ENCODE measurements at places on chromosomes 7 and 10.
A peak's percentile ranks its signal among the peaks of the same experiment; 100 is the strongest.

GRCh38 chr10:43190775-43191174, 52.5 kb downstream of the CSGALNACT2 start:
- DNase-seq = no peak

DNA sequence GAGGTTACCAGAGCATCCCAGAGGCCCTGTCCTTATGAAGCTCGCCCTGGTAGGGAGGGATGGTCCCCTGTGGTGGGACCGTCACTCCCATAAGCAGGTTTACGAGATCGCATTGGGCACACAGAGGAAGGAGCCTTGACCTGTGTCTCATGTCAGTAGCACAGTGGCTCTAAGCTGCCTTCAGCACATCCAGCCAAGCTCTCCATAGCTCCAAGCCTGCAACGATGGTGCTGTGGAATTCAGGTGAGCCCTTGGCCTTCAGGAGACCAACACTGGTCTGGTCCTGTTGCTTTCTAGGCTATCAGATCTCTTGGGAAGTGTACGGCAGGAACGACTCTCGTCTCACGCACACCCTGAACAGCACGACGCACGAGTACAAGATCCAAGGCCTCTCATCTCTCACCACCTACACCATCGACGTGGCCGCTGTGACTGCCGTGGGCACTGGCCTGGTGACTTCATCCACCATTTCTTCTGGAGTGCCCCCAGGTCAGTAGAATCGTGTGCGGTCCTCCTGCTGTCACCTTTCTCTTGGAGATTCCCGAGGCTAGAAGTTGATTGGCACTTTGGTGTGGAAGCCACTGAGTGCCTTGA, 605.3 kb upstream of the FOXK1 start:
- no peak for DNase-seq

DNA sequence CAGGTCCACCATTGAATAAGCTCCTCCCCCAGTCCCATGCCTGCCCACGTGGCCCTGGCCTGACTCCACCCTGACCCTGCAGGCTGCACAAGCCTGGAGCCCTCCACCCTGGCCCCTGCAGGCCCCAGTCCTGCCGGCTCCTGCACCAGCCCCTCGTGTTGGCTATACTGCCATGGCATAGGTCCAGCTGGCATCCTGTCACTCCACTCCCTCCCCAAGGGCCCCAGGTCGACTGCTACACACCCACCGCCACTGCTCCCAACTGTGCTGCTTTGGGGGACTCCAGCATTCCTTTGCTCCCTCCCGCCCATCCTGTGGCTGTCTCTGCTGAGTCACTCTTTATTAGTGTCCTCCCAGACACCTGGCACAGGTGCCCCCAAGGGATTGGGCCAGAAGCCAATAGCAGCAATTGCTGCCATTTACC, 32.4 kb upstream of the HSPA12A start:
- no peak for DNase-seq

DNA sequence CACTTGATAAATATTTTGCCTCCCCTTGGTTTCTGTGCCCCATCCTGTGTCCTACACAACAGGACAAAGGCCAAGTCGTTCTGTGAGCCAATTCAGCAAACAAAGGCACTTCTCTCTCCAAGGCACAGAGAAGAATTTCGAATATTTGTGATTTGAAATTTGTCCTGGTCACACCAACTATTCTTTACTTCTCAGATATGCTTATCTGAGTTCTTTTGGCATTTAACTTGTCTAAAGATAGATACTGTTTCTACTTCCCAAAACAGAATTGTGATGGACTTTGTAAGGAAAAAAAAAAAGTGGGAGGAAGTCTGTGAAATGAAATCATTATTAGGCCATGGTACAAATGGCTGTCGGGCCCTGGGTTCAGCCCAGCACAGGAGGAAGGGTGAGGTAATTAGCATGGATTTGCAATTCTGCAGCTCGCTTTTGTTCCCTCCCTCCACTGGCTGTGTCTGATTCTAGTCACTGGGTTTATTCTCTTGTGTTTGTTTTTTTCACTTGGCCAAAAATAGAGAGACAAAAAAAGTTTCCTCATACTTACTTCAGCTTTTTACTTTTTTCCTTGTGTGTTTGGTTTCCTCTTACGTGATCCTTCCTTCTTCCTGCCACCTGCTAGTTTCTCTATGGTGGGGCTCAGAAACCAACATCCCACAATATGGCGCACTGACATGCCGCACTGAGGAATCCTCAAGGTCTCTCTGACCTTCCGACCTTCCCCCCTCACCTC, 108.2 kb upstream of the MKLN1 start:
- no peak for DNase-seq

DNA sequence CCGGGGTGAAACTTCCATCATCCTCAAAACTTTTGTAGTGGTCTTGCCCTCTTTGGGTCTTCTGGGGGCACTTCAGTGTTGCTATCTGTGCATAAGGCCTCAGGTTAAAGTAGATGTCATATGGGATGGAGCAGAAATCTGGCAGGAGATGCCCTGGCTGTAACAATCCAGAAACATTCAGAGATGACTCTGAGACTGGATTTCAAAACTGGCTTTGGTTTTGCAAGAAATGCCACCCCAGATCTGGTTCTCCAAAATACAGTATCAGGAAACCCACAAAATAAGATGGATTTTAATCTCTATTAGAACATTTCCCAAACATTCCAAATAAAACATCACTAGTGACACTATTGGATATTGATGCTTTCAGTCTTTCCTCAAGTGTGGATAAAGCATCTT, 191.5 kb downstream of the REEP3 start:
- DNase-seq = peak; percentile 15

DNA sequence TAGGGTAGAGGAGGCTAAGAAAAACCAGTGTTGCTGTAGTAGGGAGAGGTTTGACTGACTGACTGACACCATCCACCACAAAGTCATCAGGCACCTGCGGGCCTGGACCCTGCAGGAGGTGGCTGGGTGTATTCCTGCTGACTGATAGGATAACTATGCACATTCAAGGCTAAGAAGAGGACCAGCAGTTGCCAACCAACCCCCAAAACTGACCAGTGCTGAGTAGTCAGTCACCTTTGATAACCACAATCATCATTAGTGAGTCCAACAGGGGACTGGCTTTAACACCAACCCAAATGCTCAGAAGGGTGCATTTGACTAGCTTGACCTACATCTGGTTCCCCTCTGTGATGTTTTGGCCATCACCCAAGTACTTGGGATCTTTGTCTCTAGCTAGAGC, 30.5 kb downstream of the PLXNA4 start:
- no peak for DNase-seq

GRCh38 chr7:150369748-150370501, 1.3 kb downstream of the REPIN1 start:
- DNase-seq = no peak

- DNase-seq = no peak
Measured at GRCh38 chr7:80921130-80921529, 2.3 kb upstream of the SEMA3C start.

GRCh38 chr7:4707980-4708411, 25.9 kb downstream of the FOXK1 start:
- DNase-seq = no peak

- peak; percentile 88 for DNase-seq
Measured at GRCh38 chr10:86876748-86877147, 80.7 kb downstream of the MMRN2 start.

DNA sequence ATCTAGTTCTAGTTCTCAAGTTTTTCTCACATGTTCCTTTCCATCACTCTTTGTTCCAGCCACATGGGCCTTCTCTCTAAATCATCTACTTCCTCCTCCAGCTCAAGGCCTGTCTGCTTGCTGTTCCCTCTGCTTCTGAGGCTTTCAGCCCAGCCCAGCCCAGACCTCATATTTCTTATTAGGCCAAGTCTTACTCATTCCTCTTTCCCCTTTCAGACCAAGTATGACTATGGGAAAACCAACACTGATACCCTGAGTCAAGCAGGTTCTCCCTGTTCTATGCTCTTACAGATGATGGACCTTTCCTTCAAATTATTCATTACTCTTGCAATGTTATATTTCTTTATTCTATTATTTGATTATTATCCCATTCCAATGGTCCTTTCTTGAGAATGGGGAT, 80.3 kb upstream of the SEM1 start:
- DNase-seq = no peak

GRCh38 chr10:128491686-128492085, 365.5 kb upstream of the MKI67 start:
- no peak for DNase-seq

DNA sequence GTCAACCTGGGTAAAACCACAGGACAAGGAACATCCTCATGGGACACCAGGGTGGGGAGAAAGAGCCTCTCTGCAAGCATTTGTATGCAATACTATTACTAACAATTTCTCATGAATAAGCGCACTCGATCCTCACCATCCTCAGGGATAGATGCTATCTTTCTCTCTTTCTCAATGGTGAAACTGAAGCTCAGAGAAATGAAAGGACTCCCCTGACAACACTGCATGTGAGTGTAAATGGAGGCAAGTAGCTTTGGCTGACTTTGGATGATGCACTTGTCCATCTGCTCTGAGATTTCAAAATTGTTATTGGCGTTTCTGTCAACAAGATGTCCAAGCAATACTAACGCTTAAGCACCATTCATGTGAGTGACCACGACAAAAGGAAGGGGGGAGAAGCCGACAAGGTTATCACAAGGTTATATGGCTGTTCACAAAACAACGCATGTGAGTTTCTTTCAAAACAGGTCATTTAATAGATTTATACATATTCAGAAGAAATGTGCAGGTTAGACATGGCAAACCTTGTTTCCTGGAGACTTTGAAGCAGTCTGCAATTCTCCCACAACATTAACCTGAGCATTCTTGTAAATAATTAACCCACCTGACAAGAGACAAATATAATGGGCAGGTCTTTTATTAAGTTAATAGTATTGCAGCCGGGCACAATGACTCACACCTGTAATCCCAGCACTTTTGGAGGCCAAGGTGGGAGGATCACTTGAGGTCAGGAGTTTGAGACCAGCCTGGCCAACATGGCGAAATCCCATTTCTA, 54.0 kb downstream of the IFIT5 start:
- DNase-seq = no peak

- DNase-seq = no peak
Measured at GRCh38 chr7:2943851-2944601, 99.6 kb downstream of the CARD11 start.

DNA sequence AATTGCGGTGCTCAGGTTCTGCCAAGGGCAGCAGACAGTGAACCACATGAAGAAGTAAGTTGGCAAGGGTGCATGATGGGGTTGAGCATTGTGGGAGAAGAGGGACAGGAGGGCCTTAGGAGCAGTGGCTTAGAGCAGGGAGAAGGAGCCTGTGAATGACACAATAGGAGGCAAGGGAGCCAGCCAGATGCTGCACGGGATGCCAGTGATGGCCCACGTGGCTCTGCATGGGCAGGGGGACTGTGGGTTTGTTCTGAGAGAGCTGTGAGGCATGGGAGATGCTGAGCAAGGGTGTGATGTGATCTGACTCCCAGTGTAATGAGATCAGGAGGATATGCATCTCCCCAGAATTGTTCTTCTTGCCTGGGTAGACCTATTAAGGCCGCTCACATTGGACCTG, 60.9 kb downstream of the C10orf90 start:
- no peak for DNase-seq

DNA sequence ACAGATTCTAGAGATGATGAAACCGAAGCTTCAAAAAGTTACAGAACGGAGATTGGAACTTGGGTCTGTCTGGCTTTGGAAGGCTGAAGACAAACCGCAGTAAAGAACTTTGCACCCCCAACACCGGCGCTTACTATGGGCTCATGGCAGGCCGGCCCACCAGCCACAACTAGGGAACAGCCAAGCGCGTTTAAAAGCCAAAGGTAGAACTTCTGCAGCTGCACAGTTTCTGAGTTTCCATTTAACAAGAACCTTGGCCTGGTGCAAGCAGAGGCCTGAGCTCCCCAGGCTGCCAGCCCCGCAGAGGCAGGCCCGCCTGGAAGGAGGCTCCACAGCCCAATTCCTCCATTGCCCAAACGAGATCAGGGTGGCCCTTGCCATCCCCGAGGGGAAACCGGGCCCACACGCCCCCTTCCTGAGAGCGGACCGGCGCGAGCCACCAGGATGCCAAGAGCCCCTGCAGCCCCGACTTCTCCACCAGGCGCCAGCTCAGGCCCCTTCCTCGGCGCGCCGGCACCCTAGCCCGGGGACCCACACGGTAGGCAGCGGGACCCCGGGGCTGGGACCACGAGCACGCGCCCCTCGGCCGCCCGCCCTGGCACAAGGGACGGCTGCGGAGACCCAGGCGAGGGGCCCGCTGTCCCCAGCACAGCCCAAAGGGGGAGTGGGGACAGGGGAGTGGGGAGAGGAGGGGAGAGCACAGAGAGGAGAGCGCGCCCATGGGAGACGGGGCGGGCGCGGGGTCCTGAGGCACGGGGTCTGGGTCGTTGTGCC, 566 bp downstream of the MAD1L1 start:
- DNase-seq = no peak

DNA sequence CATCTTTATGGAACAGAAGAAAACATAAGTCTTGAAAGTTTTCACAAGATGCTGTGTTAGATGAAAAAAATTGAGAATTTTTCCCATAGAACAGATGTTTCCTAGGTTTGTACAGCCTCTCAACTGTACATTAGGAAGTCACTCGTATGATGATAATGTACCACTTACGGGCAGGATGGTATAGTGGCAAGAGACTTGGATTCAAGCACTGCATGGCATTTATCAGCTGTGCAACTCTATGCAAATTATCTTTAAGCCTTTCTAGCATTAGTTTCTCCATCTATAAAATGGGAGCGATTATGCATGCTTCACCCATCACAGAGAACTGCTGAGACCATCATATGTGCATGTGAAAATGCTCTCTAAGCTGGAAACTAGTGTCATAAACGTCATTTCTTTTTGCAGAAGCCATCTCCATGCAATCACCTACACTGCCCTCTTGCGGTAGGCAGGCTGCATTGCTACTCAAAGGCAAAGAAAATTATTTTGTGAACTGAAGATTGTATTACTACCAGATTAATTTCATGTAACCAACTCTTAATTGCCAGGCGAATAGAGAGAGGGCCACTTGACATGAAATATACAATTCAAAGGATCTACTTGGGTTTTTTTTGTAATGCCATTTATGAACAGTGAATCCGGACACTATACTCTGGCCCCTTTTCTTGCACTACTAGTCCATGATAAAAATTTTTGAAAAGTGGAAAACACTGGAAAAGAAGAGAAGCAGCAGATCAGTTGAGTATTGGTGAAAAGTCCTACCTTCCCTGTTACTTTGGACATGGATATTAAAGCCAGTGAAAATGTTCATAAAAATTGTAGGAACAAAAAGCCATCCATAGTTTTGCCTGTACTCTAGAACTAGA, 102.3 kb downstream of the JAZF1 start:
- peak; percentile 71 for DNase-seq

GRCh38 chr10:76432016-76433012, 1000.9 kb downstream of the LRMDA start:
- DNase-seq = no peak

- no peak for DNase-seq
Measured at GRCh38 chr7:51901489-51901840, 584.9 kb upstream of the COBL start.

- DNase-seq = no peak
Measured at GRCh38 chr10:106734220-106734619, 430.3 kb downstream of the SORCS1 start.

DNA sequence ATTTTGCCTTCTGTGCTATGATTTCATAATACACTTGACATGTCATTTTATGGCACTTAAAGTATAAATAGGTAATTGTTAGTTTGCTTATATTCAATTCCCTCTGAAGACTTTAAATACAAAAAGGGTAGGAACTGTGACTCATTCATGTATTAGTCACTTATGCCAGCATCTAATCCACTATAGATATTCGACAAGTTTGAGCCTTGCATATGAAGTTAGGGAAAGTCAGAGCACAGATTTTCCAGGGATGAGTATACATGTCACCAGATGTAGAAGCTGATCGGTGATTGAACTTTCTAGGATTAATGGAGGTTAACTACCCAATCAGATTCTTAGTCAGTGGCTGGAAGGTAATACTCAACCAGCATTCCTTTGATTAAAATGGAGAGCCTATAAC, 1321.5 kb downstream of the XPNPEP1 start:
- no peak for DNase-seq
